ENCODE measurements at places on chromosomes 12 and 14. TPM values are rescaled to one million over a fixed set of nuclear protein-coding genes. Genes with fewer than 3 reads are reported as not detected.

DNA sequence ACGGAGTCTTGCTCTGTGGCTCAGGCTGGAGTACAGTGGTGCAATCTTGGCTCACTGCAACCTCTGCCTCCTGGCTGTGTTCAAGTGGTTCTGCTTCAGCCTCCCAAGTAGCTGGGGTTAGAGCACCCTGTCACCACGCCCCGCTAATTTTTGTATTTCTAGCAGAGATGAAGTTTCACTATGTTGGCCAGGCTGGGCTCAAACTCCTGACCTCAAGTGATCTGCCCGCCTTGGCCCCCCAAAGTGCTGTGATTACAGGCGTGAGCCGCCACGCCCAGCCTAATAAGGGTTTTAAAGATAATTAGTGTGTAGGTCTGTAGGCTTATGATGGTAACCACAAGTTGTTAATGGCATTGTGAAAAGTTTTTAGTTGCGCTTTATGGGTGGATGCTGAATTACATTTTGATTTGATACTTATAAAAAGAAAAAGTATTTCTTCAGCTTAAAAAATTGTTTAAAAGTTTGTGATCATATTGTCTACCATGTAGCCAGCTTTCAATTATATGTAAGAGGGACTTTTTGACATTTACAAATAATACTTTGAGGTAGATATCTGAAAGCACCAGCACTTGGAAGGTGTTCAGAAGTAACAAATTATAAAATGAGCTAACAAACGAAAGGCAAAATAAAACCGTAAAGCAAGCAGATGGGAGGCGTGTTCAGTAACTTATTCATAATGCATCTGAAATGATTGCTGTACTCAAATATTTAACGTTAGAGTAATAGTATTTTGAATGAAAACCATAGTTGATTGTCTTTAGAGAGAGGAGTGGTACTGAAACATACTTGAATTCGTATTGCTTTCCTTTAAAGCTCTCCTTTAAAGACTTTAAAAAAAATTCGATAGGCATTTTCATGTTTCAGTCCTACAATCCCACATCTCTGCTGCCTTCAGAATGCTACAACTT lies 37.1 kb downstream of the MDM2 start:
- no peaks in the 10 kb centered on the region for H3K27me3 ChIP-seq
- no peak overlapping the region for H3K4me3 ChIP-seq
- H3K4me1 ChIP-seq: peaks cover 4% of the 10 kb centered on the region

DNA sequence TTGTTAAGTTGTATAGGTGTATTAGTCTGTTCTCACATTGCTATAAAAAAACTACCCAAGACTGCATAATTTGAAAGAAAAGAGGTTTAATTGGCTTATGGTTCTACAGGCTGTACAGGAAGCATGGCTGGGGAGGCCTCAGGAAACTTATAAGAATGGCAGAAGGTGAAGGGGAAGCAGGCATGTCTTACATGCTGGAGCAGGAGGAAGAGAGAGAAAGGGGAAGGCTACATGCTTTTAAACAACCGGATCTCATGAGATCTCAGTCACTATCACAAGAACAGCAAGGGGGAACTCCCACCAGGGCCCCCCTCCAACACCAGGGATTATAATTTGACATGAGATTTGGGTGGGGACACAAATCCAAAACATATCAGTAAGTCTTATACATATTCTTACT lies 60.5 kb upstream of the OR10AD1 start:
- no peaks in the 10 kb centered on the region for H3K36me3 ChIP-seq
- no peak overlapping the region for H3K4me3 ChIP-seq
- H3K4me1 ChIP-seq: no peaks in the 10 kb centered on the region
- no peak overlapping the region for H3K27ac ChIP-seq

DNA sequence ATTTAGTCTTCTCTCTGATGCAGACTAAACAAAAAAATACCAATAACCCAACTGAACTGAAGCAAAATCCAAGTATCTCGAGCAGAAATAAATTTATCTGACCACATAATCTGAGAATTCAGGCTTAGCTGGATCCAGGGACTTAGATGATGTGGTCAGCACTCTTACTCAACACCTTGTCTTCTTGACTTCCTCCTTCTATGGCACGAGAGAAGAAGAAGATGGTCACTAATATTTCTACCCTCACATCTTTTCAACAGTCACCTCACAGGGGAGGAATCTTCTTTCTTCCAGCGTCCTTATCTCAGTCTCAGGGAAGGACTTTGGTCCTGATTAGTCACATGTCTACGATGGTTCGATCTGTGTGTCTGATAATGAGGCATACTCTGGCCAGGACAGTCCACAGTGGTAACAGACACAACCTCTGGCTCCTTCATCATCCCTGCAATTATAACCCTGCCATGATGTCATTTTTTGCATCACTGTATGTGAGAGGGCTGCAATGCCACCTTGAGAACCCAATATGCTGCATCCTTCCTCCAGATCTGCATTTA lies 15.8 kb downstream of the RGS6 start:
- H3K27ac ChIP-seq: no peak overlapping the region
- DNase-seq: no peak
- H3K4me3 ChIP-seq: no peak overlapping the region
- H3K36me3 ChIP-seq: no peaks in the 10 kb centered on the region

GRCh38 chr14:104820669-104821228 lies 19.8 kb downstream of the ZBTB42 start:
- peaks cover 6% of the 10 kb centered on the region for H3K27me3 ChIP-seq
- no peak overlapping the region for H3K4me3 ChIP-seq
- no peaks in the 10 kb centered on the region for H3K36me3 ChIP-seq
- peaks cover 23% of the 10 kb centered on the region for H3K4me1 ChIP-seq
- DNase-seq: no peak
- no peak overlapping the region for H3K27ac ChIP-seq

- H3K27me3 ChIP-seq: no peaks in the 10 kb centered on the region
- H3K4me3 ChIP-seq: no peak overlapping the region
- no peak overlapping the region for H3K27ac ChIP-seq
- DNase-seq: no peak
- H3K4me1 ChIP-seq: no peaks in the 10 kb centered on the region
Measured at GRCh38 chr12:75856235-75856634, 175.3 kb downstream of the PHLDA1 start.

DNA sequence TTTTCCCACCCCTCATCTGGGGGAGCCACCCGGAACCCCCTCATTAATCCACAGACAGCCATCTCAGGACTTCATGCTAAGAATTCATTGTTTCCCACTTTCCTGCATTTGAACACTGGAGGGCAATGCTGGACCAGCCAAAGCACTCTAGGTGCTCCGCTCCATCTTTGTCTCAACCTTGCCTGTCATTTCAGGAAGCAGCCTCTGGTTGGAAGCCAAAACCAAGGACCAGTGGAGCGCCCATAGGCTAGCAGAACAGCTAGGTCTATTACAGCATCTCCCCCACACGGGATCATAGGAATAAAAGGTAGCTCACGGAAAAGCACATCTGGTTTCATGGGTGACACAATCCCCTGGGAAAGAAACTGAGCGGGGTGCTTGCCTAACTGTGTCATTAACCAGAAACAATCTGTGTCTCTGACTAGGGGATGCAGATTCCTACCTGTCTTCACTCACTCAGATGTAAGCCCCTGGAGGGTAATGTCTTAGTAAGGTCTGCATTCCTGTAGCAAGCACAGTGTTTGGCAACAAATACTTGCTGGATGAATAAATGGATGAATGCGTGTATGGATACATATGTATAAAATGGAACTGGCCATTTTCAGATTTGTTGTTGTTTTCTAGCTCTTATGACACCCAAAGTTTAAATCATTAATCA lies 197.0 kb downstream of the DAD1 start:
- no peaks in the 10 kb centered on the region for H3K36me3 ChIP-seq
- peak; percentile 76 for DNase-seq
- H3K4me3 ChIP-seq: peak overlapping the region; percentile 5

DNA sequence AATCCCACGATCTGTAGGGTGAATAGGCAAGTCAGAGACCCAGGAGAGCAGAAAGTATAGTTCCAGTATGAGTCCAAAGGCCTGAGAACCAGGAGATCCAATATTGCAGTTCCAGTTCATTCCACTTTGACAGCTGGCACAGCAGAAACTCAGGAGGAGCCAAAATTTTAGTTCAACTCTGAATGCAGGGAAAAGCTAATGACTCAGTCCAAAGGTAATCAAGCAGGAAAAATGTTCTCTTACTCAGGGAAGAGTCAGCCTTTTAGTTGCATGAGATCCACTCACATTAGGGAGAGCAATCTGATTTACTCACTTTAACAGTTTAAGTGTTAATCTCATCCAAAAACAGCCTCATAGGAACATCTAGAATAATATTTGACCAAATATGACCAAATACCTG lies 130.2 kb upstream of the LRFN5 start:
- H3K27ac ChIP-seq: no peak overlapping the region
- no peaks in the 10 kb centered on the region for H3K4me1 ChIP-seq
- H3K4me3 ChIP-seq: no peak overlapping the region
- no peaks in the 10 kb centered on the region for H3K27me3 ChIP-seq
- H3K36me3 ChIP-seq: no peaks in the 10 kb centered on the region

GRCh38 chr14:76376878-76377734 lies 1.2 kb downstream of the ESRRB start:
- no peak overlapping the region for H3K4me3 ChIP-seq
- DNase-seq: no peak
- no peak overlapping the region for H3K27ac ChIP-seq

GRCh38 chr14:105257464-105257863 lies 9.1 kb downstream of the BTBD6 start:
- H3K27ac ChIP-seq: no peak overlapping the region
- no peak overlapping the region for H3K4me3 ChIP-seq
- peaks cover 2% of the 10 kb centered on the region for H3K36me3 ChIP-seq
- H3K27me3 ChIP-seq: no peaks in the 10 kb centered on the region
- DNase-seq: no peak
- no peaks in the 10 kb centered on the region for H3K4me1 ChIP-seq

DNA sequence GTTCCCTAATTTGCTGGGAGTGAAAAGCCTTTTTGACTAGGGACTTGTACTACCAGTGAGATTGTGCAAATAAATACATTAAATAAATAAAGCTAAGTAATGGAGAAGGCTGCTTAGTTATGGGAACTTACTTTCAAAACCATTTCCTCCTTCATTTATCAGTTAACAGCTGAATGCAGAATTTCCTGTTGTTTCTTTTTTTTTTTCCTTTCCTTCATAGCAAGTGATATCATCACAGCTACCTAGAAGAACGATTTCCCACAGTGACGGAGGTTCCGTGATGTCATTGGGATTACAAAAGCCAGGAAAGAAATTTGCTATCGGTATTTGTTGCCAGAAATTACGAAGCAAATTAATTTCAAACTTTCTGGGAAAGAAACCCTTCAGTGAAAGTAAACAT lies 42.1 kb upstream of the SOCS2 start:
- peaks cover 17% of the 10 kb centered on the region for H3K4me1 ChIP-seq
- peak overlapping the region; percentile 4 for H3K27ac ChIP-seq
- H3K27me3 ChIP-seq: no peaks in the 10 kb centered on the region

DNA sequence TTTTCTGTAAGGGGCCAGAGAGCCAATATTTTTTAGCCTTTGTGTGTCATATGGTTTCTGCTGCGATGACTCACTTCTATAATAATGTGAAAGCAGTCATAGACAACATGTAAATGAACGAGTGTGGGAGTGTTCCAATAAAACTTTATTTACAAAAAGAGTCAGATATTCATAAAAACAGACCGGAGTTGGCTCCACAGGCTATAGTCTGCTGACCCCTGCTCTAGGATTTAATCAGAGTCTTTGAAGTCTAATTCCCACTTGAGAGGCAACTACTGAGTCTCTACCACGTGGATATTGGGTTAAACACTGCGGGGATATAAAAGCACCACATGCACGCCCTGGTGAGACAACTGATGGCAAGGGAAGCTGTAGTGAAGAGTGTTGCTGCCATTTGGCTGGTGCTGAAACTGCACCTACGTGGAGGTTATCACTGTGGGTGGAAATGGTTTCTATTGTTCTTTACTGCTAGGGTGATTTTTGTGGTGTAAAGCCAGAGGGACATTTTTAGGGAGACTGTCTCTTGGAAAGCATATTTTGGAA lies 3.6 kb upstream of the NINJ2 start:
- peak; percentile 17 for DNase-seq
- no peaks in the 10 kb centered on the region for H3K36me3 ChIP-seq
- peaks cover 16% of the 10 kb centered on the region for H3K4me1 ChIP-seq
- H3K27ac ChIP-seq: peak overlapping the region; percentile 77

GRCh38 chr12:121237415-121237814 lies 27.5 kb downstream of the P2RX4 start:
- H3K4me3 ChIP-seq: no peak overlapping the region
- H3K4me1 ChIP-seq: peaks cover 31% of the 10 kb centered on the region
- no peak for DNase-seq
- peaks cover 3% of the 10 kb centered on the region for H3K36me3 ChIP-seq
- H3K27ac ChIP-seq: peak overlapping the region; percentile 98
- H3K27me3 ChIP-seq: peaks cover 14% of the 10 kb centered on the region

DNA sequence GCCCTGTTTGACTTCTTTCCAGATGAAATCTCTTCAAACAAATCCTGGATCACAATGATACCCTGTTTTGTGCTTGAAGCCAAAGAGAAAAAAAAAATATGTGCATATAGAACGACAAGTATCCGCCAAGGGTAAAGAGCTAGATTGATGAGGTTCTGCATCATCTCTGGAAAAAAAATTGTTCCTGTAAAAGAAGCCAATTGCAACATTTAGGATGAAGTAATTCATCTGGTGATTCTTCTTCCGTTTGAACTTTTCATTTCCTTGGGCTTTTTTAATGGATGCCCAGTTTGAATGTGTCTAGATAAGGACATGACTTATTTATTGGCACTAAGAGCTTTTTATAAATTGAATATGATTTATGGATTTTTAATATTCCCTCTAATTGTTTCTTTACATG lies 38.1 kb upstream of the NPAS3 start:
- H3K27ac ChIP-seq: no peak overlapping the region
- H3K4me3 ChIP-seq: no peak overlapping the region
- DNase-seq: no peak

- peaks cover 2% of the 10 kb centered on the region for H3K27me3 ChIP-seq
- H3K27ac ChIP-seq: no peak overlapping the region
- peaks cover 71% of the 10 kb centered on the region for H3K36me3 ChIP-seq
- H3K4me3 ChIP-seq: no peak overlapping the region
- no peaks in the 10 kb centered on the region for H3K4me1 ChIP-seq
Measured at GRCh38 chr12:21643758-21644157, 13.9 kb downstream of the LDHB start.

DNA sequence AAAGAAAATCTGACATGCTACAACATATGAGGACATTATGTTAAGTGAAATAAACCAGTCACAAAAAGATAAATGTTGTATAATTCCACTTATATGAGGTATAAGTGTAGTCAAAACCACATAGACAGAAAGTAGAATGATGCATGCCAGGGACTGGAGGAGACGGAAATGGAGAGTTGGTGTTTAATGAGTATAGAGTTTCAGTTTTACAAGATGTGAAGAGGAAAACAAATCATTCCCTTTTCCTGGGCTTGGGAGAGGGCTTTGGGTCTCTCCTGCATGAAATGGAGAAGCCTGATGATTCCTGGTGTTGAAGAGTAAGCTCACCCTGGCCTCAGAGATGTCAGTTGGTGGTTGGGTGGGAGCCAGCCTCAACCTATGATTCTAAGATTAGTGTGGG lies 158.4 kb upstream of the PLXNC1 start:
- H3K4me1 ChIP-seq: no peaks in the 10 kb centered on the region
- no peak overlapping the region for H3K4me3 ChIP-seq
- no peaks in the 10 kb centered on the region for H3K36me3 ChIP-seq
- no peak for DNase-seq
- H3K27ac ChIP-seq: no peak overlapping the region

GRCh38 chr14:29461506-29461905 lies 466.1 kb downstream of the PRKD1 start:
- no peaks in the 10 kb centered on the region for H3K36me3 ChIP-seq
- H3K27ac ChIP-seq: no peak overlapping the region
- H3K27me3 ChIP-seq: peaks cover under 1% of the 10 kb centered on the region
- H3K4me3 ChIP-seq: no peak overlapping the region
- DNase-seq: no peak

Gene CD69
- polyA plus RNA-seq: 240 TPM

Gene HOXC4
- 0.92 TPM for polyA plus RNA-seq

Gene BEGAIN
- polyA plus RNA-seq: not detected

Gene TGM1
- polyA plus RNA-seq: not detected

Gene HPD
- not detected for polyA plus RNA-seq

Gene MORN3
- polyA plus RNA-seq: 3.4 TPM
